ENCODE measurements at places on chromosomes 5 and 9. TPM values are rescaled to one million over a fixed set of nuclear protein-coding genes. Genes with fewer than 3 reads are reported as not detected.

EGFLAM gene
- 2.4 TPM for total RNA-seq

MSANTD3 gene
- 14.5 TPM for total RNA-seq

SLC36A3 gene
- not detected for total RNA-seq

SLC6A18 gene
- not detected for total RNA-seq

PCDHA4 gene
- 0.48 TPM for total RNA-seq

PLAC8L1 gene
- not detected for total RNA-seq

SLC46A2 gene
- total RNA-seq = 64.2 TPM

OR1Q1 gene
- total RNA-seq = not detected

- no peaks in the 10 kb centered on the region for H3K27me3 ChIP-seq
- no peak overlapping the region for H3K4me3 ChIP-seq
- H3K27ac ChIP-seq = no peak overlapping the region
- DNase-seq = no peak
Observed at GRCh38 chr5:157963244-157963643, 104.3 kb upstream of the CLINT1 start.

DNA sequence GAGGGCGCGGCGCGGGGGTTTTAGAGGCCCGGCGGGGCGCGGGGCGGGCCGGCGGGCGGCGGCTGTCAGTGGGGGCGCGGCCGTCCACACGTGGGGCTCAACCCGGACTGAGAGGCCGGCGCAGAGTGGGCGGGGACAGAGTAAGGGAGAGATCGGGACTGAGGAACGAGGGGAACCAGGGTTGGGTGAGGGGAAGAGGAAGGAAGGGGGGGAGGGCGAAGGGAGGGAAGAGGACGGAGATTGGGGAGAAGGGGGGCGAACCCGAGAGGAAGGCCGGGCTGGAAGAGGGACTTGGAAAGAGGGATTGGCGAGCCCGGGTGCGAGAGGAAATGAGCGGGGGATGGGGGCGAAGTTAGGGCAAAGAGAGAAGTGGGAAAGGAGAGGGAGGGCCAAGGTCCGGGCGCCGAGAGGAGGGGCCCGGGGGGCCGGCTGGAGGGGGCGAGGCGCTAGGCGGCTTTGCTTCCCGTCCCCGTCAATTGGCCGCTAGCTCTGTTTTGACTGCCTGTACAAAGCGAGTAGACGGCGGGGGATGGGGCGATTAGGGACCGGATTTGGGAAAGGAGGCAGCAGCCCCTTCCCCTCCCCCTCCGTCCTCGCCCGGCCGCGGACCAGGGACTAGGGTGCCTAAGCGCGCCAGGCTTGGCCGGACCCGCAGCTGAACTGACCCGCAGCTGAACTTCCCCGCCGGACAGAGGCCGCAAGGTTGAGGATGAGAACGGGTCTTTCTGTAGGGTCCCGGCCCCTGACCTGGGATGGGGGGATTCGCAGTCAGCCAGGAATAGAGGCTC is 399 bp upstream of the FBN2 start:
- H3K27ac ChIP-seq = no peak overlapping the region
- H3K27me3 ChIP-seq = peaks cover 40% of the 10 kb centered on the region
- peak; percentile 72 for DNase-seq

DNA sequence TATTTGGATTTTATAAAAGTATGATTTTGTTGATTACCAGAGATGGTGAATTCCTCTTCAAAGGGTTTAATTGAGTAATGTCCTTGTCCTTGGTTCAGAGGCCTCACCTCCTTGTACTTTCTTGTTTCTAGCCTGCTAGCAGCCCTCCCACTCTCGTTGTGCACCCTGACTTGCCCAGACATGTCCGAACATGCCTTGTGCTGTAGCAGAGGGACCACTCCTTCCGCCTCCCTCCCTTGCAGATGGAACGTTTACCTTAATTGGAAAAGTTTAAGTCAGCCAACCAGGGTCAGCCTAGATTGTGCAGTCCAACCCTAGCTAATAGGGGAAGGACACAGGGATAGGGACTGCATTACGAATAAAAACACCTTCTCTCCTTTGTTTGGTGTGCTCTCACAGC is 406.9 kb upstream of the NMUR2 start:
- H3K36me3 ChIP-seq = no peaks in the 10 kb centered on the region
- H3K27ac ChIP-seq = no peak overlapping the region
- no peaks in the 10 kb centered on the region for H3K27me3 ChIP-seq
- no peak for DNase-seq
- no peak overlapping the region for H3K4me3 ChIP-seq

- H3K36me3 ChIP-seq = no peaks in the 10 kb centered on the region
- H3K4me3 ChIP-seq = peak overlapping the region; percentile 68
- H3K4me1 ChIP-seq = peaks cover 30% of the 10 kb centered on the region
- no peak for DNase-seq
- no peaks in the 10 kb centered on the region for H3K27me3 ChIP-seq
- peak overlapping the region; percentile 61 for H3K27ac ChIP-seq
Observed at GRCh38 chr9:2623288-2624050, 1.9 kb downstream of the VLDLR start.

GRCh38 chr5:59487772-59488729 is 405.5 kb downstream of the PDE4D start:
- no peaks in the 10 kb centered on the region for H3K36me3 ChIP-seq
- no peak overlapping the region for H3K27ac ChIP-seq
- H3K4me1 ChIP-seq = no peaks in the 10 kb centered on the region
- no peak for DNase-seq

DNA sequence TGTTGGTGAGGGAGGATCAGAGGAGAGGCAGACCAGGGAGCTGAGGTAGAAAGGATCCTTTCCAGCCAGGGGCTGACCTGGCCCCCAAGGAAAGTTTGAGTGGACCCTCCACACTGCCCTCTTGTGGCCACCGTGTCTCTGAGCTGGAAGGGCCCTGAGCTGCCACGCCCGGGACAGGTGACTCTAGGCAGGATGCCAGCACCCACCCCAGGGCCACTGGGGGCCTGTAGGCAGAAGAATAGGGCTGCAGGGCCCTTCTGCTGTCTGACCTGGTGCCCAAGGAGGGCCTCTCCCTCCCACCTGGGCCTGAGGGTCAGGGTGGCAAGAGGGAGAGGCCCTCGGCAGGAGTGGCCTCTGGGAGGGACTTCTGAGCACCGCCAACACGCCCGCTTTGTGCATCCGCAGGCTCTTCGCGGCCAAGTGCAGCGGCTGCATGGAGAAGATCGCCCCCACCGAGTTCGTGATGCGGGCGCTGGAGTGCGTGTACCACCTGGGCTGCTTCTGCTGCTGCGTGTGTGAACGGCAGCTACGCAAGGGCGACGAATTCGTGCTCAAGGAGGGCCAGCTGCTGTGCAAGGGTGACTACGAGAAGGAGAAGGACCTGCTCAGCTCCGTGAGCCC is 76.8 kb downstream of the LMX1B start:
- peaks cover 48% of the 10 kb centered on the region for H3K27me3 ChIP-seq
- no peaks in the 10 kb centered on the region for H3K4me1 ChIP-seq
- H3K36me3 ChIP-seq = no peaks in the 10 kb centered on the region
- no peak overlapping the region for H3K27ac ChIP-seq
- H3K4me3 ChIP-seq = no peak overlapping the region

DNA sequence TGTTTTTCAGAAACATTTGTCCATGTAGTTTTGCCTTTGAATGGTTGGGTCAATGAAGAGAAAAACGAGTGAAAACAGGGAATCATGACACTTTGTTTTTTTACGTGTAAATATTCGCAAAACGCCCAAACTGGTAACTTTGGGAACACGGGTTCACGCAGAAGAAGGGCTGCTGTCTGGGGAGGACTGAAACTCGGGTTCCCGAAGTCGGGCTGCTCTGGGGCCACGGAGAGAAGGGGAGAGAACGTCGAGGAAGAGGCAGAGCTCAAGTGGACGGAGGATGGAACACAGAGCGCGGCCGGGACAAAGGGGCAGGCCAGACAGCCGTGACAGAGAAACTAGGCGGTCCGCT is 478 bp upstream of the SETD9 start:
- peak; percentile 87 for DNase-seq
- H3K27ac ChIP-seq = peak overlapping the region; percentile 92
- H3K36me3 ChIP-seq = no peaks in the 10 kb centered on the region
- H3K4me3 ChIP-seq = peak overlapping the region; percentile 73
- H3K4me1 ChIP-seq = peaks cover 7% of the 10 kb centered on the region
- H3K27me3 ChIP-seq = no peaks in the 10 kb centered on the region

- H3K4me3 ChIP-seq = no peak overlapping the region
- H3K36me3 ChIP-seq = no peaks in the 10 kb centered on the region
- H3K27ac ChIP-seq = no peak overlapping the region
- H3K4me1 ChIP-seq = no peaks in the 10 kb centered on the region
Observed at GRCh38 chr9:74001382-74001781, 495.8 kb upstream of the RORB start.

- no peak overlapping the region for H3K27ac ChIP-seq
- peaks cover 12% of the 10 kb centered on the region for H3K36me3 ChIP-seq
- H3K27me3 ChIP-seq = no peaks in the 10 kb centered on the region
- DNase-seq = no peak
Observed at GRCh38 chr5:14286574-14287421, 143.7 kb downstream of the TRIO start.

GRCh38 chr9:99713838-99714306 is 107.8 kb upstream of the NR4A3 start:
- H3K36me3 ChIP-seq = no peaks in the 10 kb centered on the region
- H3K27me3 ChIP-seq = no peaks in the 10 kb centered on the region
- H3K27ac ChIP-seq = no peak overlapping the region
- no peak for DNase-seq
- no peaks in the 10 kb centered on the region for H3K4me1 ChIP-seq

DNA sequence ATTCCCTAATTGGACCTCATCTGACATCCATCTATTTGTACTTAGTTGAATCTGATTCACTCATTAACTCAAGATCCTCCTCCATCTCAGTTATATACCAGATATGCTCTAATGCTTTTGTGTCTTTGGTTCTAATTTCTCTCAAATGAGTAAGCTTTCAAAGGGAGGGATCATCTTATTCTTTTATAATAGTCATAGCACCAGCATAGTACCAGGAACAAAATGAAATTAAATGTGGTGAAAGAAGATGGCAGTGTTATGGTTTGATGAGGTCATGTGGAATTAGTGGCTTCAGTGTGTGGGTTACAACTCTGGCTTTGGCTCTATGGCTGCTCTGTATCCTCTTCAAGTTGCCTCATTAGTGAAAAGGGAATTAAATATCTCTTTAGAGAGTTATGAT is 32.5 kb upstream of the ZNF366 start:
- no peak overlapping the region for H3K27ac ChIP-seq
- no peaks in the 10 kb centered on the region for H3K27me3 ChIP-seq
- no peaks in the 10 kb centered on the region for H3K36me3 ChIP-seq
- no peak overlapping the region for H3K4me3 ChIP-seq
- DNase-seq = no peak

GRCh38 chr9:111622626-111623025 is 8.5 kb upstream of the DNAJC25 start:
- DNase-seq = peak; percentile 71
- H3K27ac ChIP-seq = no peak overlapping the region
- peaks cover 9% of the 10 kb centered on the region for H3K4me1 ChIP-seq
- no peak overlapping the region for H3K4me3 ChIP-seq

- no peaks in the 10 kb centered on the region for H3K27me3 ChIP-seq
- H3K4me3 ChIP-seq = no peak overlapping the region
- peak; percentile 41 for DNase-seq
- H3K27ac ChIP-seq = no peak overlapping the region
- H3K4me1 ChIP-seq = peaks cover 8% of the 10 kb centered on the region
Observed at GRCh38 chr9:113636165-113636564, 172.6 kb downstream of the RGS3 start.

GRCh38 chr5:108541836-108542235 is 159.9 kb upstream of the FBXL17 start:
- no peaks in the 10 kb centered on the region for H3K36me3 ChIP-seq
- no peaks in the 10 kb centered on the region for H3K4me1 ChIP-seq
- H3K4me3 ChIP-seq = no peak overlapping the region
- DNase-seq = no peak
- H3K27ac ChIP-seq = no peak overlapping the region

DNA sequence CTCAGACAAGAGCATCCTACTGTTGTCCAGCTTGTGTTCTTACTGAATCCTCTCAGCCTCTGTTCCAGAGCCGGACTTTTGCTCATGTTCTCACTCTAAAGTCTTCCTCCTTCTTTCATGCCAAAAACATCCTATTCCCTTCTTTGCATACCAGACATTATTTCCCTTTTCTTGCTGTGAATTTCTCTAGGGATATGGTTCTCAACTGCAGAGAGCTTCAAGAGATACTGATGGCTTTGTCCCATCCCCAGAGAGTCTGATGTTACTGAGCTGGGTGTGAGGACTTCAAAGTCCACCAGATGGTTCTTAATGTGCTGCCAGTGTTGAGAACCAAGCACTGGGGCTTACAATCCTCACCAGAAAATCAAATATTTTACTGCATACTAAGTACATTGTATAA is 98.6 kb upstream of the FER start:
- no peak overlapping the region for H3K4me3 ChIP-seq
- peaks cover 3% of the 10 kb centered on the region for H3K27me3 ChIP-seq
- H3K36me3 ChIP-seq = no peaks in the 10 kb centered on the region
- DNase-seq = no peak
- H3K4me1 ChIP-seq = no peaks in the 10 kb centered on the region

- no peak overlapping the region for H3K27ac ChIP-seq
- no peaks in the 10 kb centered on the region for H3K4me1 ChIP-seq
- peaks cover 11% of the 10 kb centered on the region for H3K36me3 ChIP-seq
- H3K27me3 ChIP-seq = no peaks in the 10 kb centered on the region
Observed at GRCh38 chr5:81420039-81420667, 26.2 kb upstream of the ACOT12 start.

DNA sequence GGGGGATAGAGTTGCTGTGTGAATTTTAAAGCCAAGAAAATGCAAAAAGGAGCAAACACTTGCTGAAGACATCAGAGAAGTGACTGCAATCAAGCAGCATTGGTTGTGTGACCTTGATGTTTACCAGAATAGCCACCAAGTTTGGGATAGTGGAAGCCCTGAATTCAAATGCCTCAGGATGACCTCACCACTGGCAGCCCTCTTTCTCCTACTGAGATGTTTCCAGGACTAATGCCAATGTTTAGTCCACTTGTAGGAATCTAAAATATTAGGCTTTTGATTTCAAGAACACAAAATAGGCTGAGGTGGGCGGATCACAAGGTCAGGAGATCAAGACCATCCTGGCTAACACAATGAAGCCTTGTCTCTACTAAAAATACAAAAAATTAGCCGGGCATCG is 112.2 kb upstream of the NUDT12 start:
- no peak overlapping the region for H3K27ac ChIP-seq
- H3K4me1 ChIP-seq = no peaks in the 10 kb centered on the region
- H3K36me3 ChIP-seq = no peaks in the 10 kb centered on the region
- H3K4me3 ChIP-seq = no peak overlapping the region

GRCh38 chr9:107472581-107473340 is 16.8 kb downstream of the KLF4 start:
- no peaks in the 10 kb centered on the region for H3K36me3 ChIP-seq
- H3K4me3 ChIP-seq = no peak overlapping the region
- no peak for DNase-seq
- H3K27me3 ChIP-seq = no peaks in the 10 kb centered on the region
- no peak overlapping the region for H3K27ac ChIP-seq
- H3K4me1 ChIP-seq = no peaks in the 10 kb centered on the region

DNA sequence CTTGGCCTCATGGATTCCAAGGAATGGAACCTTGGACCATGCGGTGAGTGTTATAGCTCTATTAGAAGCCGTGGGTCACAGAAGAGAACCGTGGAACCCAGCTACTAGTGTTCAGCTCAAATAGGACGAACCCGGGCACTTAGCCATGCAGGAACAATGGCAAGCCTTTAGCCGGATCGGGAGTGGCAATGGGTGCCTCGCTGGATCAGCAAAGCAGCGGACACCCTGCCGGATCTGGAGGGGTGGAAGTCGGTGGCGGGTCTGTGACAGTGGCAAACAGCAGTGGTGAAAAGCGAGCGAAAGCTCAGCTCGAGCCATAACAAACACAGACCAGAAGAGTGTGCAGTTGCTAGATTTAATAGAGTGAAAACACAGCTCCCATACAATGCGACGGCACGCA is 2.4 kb upstream of the CDO1 start:
- no peak for DNase-seq
- H3K4me3 ChIP-seq = no peak overlapping the region
- peaks cover 20% of the 10 kb centered on the region for H3K4me1 ChIP-seq
- H3K36me3 ChIP-seq = no peaks in the 10 kb centered on the region
